ENCODE measurements at places on chromosomes 1 and 21.
A peak's percentile ranks its signal among the peaks of the same experiment; 100 is the strongest.

DNA sequence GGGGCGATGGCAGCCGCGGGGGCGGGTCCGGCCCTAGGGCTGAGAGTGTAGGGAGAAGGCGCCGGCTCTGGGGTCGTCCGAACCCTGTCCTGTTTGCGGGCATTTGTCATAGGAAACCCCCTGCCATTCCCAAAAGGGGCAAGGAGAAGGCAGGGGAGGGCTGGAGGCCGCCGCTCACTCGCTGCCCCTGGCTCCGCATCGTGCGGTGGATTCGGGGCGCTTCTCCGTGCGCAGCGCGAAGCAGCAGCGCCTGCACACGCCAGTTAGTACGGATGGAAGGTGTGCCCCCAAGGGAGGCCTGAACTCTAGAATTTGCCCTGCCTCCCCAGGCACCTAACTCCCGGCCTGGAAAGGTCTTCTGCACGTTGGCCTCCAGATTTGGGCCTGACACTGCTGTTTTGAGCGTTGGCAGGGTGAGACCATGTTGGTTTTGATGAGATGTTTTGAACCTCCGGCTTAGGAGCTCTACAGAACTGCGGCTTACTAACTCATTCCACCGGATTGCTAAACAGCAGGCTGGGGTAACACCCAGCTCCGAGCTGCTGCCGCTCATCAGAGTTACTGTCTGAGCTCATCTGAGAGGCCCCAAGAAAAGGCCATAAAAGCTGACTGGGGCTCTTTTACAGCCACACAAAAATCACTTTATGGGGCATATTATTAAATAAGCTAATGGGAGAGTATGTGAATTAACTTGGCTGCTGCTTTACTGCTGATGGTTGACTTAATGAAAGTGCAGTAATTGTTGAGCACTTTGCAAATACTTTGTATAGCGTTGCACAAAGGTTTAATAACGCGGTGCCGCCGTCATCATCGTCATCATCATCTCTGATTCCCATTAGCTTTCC, 987 bp downstream of the GPR137B start:
- peak; percentile 67 for DNase-seq

- DNase-seq: no peak
Observed at GRCh38 chr1:40122855-40123254, 25.8 kb upstream of the PPT1 start.

DNA sequence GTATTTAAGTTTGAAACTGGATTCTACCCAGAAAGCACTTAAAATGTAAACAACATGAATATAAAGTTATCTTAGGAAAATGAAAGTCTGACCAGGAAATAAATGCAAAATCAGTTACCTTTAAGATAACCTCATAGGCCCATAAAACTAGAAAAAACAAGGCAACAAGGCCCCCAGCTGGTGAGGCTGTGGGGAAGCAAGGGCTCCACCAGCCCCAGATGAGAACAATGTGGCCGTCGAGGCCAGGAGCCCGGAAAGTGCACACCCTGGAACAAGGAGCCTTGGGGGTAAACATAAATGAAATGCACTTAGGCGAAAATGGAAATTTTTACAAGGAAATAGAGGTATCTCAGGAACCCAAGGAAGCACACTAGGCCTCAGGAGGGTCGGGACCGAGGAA, 37.9 kb upstream of the BMP8B start:
- no peak for DNase-seq

DNA sequence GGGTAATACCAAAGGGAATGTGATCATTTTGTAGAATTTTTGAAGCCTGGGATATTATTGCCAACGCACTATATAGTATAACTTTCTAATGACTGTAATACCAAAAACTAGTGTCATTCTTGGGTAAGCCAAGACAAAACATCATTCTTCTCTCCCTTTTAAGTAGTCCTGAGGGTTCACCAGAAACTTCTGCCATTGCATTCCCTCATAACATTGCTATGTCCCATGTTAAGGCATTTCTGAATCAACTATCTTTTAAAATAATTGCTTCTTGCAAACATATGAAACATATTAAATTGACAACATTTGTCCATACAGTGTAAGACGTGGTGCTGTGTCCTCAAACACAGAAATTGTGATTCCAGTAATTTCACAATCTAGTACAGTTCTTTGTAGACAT, 29.9 kb upstream of the C1orf21 start:
- DNase-seq: no peak

DNA sequence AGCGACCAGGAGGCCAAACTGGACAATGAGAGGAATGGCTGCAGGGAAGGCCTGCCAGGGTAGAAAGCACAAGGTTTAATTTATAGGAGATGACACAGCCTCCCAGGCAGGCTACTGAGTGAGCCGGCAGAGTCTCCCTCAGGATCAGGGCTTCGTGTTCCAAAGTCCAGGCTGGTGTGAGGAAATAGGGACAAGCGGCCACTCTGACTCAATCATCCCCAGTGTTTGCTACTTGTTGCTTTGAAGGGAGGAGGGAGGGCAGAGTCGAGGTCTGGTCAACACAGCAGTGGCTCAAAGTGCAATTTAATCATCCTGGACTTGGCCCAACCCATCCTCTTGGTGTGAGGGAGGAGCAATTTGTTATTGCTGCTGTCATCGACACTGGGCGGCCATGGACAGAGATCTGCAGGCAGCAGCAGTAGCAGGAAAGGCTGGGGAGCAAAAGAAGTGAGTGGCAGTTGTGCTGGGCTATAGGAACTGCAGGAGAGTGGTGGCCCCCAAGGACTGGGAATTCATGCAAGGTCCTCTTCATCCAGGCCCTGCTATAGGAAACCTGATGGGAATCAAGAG, 27.5 kb downstream of the TBX15 start:
- no peak for DNase-seq
